ENCODE measurements at places on chromosomes 2 and 18. TPM values are rescaled to one million over a fixed set of nuclear protein-coding genes. Genes with fewer than 3 reads are reported as not detected.

DNA sequence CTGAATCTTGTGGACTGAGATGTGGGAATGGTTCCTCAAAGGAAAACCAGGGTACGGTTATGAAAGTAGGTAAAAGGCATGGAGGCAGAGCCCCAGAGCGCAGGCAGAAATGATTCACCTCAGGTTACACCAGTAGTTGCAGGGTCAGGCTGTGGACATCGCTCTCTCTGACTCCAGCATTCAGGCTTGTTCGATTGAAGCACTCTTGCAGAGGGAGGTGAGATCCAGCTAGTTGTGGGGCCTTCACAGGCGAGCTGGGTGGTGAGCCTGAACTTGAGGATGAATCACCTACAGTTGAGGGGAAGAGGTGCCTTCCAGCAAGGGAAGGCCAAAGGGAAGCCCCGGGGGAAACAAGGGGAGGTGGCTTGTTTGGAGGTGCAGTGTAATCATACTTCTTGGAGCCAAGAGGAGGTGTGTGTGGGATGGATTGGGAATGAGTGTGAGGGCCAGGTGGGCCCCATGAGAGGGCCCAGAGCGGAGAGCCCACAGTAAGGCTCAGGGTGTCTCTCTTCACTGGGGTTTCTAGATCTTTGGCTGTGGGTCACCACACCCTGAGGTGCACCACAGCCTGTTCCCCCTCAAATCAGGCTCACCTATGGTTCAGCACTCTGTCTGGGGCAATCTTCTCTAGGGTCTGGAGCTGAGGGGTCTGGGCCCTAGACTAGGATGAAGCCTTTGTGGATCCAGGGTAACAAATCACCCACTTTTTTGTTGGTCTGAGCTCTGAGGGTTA, 48.5 kb upstream of the MCFD2 start:
- DNase-seq, result no peak

- no peak for DNase-seq
These were observed 21.6 kb downstream of the MBOAT2 start for GRCh38 chr2:8981876-8982275.

DNA sequence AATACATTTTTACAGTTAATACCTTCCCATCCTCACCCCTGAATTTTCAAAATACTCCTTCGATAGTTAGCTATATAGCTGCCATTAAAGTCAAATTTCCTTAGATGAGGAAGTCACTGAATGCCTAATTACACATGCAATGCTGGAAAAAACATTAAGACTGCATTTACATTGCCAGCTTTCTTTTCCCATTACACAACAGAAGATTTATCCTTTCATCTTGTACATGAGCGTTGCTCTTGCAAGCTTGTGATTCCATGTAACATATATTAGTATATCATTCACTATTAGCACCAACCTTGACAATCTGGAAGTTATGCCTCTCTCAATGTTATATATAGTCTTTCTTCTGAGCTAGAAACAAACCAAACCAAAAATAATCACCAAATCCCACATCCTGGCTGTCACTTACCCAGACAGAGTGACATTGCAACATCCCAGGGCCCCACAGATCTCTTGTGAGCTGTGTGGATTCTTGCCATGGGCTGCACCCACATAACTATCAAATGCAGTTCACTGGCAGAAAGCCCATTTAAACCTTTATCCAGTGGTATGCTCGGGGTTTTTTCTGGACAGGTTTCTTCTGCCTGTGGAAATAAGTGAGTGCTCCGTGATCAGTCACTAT, 79.2 kb upstream of the PAPOLG start:
- no peak for DNase-seq

GRCh38 chr2:86039178-86039962, 66.3 kb downstream of the POLR1A start:
- DNase-seq, result no peak

DNA sequence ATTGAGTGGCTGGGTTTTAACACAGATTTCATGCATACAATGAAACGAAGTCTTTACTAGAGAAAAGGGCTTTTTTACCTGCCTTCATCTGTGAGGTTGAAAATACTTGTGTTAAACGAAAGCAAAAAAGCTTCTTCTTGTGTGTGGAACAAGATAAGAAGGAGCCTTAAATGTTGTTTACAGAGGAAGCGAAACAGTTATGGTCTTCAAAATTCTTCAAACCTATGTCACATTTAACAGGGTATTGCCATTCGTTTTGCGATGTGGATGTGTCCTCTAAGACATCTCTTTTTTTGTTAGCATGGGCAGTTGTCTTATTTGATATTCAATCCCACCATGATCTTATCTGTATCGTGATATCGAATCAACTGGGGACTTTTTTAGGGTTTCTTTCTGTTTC, 532.6 kb downstream of the TMEM182 start:
- no peak for DNase-seq

DNA sequence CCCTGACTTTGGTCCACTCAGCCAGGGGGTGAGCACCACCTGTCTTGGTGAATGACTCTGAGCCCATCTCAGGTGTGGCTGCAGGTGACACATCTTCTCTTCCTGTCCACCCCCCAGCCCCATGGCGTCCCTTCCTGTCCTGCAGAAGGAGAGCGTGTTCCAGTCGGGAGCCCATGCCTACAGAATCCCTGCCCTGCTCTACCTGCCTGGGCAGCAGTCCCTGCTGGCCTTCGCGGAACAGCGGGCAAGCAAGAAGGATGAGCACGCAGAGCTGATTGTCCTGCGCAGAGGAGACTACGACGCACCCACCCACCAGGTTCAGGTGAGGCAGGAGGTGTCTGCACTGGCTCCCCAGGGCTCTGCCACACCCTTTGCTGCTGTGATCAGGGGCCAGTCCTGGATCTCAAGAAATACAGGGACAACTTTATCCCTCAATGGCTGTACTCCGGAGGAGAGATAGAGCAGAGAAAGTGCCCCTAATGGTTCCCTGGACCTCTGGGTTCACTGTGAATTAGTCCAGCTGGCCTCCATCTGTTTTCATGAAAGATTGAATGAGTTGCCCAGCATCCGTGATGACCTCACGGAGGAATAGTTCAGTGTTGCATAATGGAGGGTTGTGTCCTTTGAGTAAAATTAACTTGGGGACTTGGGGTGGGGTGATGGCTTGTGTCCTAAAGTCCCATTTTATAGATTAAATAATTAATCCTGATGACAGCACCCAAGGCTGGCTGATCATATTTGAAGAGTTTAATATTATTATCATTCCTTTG, at the start of gene NEU2:
TSS of gene NEU2 (plus strand) at position 122 of the 770 bp plus-strand sequence. CDS start at position 122, 0 bp downstream.
- no peak for DNase-seq

DNA sequence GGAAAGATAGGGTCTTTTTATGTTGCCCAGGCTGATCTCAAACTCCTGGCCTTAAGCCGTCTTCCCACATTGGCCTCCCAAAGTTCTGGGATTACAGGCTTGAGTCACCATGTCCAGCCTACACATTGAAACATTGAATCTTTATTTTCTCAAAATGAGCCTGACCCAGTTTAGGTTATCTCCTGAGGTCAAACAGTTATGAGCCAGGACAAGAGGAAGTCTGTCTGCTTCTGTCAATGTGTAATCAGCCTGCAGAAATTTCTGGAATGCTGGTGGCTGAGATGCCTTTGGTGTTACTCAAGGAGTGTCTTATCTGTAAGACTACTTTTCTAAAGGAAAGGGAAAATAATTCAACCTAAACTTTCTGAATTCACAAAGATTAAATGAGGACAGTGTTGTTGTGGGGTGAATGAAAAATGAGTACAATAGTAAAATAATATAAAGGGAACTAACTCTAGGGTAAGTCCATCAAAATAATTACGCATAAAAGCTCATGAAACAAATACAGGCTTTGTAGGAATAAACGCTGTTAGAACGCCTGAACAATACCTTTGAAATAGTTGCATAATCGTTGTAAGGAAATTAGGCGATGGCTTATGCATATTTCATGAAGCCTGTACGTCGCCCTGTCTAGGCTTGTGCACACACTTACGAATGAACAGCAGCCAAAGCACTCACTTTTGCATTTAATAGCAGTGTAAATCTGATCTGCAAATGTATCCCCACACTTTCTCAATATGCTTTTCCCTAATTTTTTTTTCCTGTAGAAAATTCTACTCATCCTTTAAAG, 260.8 kb downstream of the RDH14 start:
- DNase-seq, result no peak

GRCh38 chr2:23666980-23667357, 260.0 kb downstream of the ATAD2B start:
- no peak for DNase-seq

DNA sequence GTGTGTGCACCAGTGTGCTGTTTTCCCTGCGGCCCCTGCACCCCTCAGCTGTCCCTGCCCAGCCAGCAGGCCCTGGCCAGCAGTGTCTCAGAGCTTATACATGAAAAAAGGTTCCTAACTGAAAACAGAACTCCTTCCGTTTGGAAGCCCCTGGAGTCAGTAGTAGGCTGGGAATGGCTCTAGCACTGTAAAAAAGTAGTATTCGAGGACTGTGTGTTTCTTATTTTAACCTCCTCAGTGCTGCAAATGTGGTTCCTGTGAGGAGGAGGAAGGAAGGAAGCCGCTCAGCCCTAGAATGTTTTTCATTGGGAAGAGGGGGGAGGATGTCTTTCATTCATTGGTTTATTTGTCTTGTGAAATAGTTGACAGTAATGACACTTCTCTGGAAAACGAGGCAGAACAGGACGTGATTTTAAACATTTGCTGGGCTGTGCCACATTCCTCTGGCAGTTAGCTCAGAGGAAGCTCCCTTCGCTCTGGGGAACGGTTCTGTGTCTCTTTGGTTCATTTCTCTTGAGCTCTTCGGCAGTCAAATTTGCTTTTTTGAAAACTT, 103.5 kb downstream of the SPTBN1 start:
- no peak for DNase-seq

DNA sequence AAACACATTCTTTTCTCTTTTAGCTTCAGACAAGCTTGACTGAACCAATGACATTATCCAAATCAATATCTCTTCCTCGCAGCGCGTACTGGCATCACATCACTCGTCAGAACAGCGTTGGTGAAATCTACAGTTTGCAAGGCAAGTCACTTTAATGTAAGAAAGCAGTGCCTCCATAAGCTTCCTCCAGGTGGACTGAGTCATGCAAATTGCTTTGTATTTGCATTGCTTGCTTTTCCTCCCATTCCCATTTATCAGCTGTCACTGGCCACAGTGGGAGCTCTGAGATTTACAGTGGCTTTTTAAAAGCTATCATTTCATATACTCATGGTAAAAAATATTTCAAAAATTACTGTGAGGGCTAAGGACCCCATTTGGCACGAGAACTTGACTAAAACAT, 189.9 kb downstream of the CD226 start:
- no peak for DNase-seq

- no peak for DNase-seq
These were observed 263.0 kb downstream of the PTGR3 start for GRCh38 chr18:74945774-74946545.

- no peak for DNase-seq
These were observed 41.9 kb downstream of the ALK start for GRCh38 chr2:29879456-29879855.

- DNase-seq, result no peak
These were observed 81.3 kb downstream of the ROCK2 start for GRCh38 chr2:11263177-11263576.

DNA sequence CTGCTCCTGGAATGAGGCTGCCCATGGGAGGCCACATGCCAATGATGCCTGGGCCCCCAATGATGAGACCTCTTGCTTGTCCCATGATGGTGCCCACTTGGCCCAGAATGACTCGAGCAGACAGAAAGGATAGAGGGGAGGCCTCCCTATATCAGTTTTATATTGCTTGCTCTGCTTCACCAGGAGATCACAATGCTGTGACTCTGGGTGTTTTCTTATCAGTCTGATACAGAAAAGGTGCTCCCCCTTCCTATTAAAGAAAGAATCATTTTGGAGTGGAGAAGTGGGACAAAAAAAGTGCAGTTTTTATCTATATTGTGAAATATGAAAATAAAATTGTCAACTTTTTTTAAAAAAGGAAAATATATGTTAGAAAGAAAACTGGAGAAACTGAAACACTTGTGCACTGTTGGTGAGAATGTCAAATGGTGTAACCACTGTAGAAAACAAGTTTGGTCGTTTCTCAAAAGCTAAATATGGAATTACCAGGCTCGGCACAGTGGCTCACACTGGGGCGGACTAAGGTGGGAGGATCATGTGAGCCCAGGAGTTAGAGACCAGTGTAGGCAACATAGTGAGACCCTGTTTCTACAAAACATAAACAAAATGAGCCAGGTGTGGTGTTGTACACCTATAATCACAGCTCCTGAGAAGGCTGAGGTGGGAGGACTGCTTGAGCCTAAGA, 21.8 kb downstream of the LPIN2 start:
- DNase-seq, result no peak

GRCh38 chr2:113697516-113697915, 58.9 kb downstream of the SLC35F5 start:
- no peak for DNase-seq

GRCh38 chr2:197263077-197263476, 47.5 kb downstream of the ANKRD44 start:
- DNase-seq, result no peak

The NAT8 gene
- total RNA-seq, result not detected

The CRYGC gene
- not detected for total RNA-seq
